ENCODE measurements at places on chromosomes 3 and 15.

- no peak for DNase-seq
Measured at GRCh38 chr3:114721864-114722263, 425.2 kb downstream of the ZBTB20 start.

DNA sequence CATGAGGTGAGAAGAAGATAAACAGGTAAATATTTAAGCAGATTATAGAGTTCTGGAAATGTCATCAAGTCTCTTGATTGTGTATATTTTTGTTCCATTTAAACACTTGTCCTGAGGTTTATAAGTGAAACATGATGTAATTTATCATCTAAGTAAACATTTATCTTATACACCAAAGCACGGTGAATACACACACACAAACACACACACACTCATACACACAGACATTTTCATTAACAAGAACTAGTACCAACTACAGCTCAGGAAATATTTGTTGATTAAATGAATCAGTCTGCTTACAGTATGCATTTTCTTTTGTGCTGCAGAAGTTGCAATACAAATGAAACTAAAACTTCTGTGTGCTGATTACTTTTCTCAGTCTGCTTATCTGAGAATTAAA lies 357.3 kb downstream of the ZBTB20 start:
- DNase-seq = no peak

DNA sequence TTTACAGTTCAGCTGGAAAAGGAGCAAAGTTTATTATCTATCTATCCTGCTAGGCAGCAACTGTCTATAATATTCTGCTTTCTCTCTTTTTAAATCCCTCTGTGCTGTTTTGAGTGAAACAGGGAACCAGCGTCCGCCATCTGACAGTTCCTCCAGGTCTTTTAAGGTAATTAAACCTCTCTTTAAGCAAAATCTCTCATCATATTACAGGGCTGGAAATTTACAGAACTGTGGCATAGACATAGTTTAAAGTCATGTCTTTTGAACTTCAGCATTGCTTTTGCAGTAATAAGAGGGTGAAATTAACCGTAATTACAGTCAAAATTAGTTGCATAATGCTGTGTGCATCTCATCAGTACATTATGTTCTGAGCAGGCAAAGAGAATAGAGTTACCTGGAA lies 263.4 kb upstream of the KCNMB2 start:
- DNase-seq = no peak

- DNase-seq = no peak
Measured at GRCh38 chr3:80771085-80771484, 990.4 kb downstream of the GBE1 start.

DNA sequence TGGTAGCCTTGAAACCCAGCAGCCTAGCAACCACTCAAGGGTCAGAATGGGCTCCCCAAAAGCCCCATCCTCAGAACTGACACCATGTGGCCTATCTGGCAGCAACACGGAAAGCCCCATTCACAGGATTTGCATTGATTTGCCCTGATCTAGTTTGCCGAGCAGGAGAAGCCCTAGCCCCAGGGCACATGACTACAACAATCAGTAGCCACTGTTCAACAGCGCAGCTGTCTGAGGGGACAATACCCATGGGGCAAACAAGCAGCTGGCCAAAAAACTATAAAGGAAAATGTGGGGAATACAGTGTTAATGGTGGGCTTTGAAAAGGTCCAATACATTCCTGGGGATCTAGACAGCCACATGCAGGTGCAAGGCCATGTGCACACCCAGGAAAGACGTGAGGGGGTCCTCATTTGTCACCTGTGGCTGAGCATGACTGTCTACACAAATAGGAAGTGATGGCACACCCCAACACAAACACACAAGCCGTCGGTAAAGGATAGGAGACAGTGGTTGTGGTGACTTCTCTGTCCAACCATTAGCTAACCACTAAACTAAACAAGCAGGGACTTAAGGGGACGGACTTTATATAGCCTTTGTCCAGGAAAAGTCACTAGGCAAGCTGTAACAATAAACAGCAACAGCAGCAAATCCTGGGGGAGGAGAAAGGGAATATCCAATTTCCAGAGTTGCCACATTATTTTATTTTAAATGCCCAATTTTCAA lies 113.7 kb downstream of the LRIG1 start:
- DNase-seq = no peak

GRCh38 chr3:193008654-193009053 lies 91.0 kb upstream of the MB21D2 start:
- DNase-seq = no peak

DNA sequence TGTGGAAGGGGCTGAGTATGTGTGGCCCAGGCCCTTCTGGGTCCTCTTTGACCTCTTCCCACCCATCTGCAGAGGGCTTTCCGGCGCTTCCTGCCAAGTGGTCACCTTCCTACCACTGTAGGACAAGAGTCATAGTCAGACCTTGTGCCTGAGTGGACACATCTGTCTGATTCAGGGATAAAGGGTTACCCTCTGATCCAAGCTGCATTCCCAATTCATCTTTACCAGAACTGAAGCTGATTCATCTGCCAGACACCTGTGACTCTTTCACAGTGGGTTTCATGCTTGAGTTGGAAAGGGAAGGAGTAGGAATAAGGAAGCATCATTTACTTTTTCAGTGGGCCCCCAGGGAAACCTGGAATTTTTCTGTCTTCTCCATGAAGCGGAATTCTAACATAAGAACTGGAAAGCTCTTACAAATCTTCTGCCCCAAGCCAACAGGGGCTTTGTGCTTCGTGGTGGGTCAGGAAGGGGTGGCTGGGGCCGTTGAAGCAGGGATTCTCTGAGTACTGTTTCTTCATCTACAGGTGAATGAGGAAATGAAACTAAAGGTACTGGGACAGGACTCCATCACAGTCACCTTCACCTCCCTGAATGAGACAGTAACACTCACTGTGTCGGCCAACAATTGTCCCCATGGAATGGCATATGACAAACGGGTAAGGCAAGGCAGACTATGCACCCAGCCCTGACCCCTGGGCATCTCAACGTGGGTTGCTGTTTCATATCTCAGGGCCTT lies 46.4 kb downstream of the C3orf20 start:
- no peak for DNase-seq

GRCh38 chr3:73950865-73951558 lies 326.3 kb upstream of the PDZRN3 start:
- DNase-seq = no peak

GRCh38 chr15:57376696-57377477 lies 582 bp downstream of the CGNL1 start:
- no peak for DNase-seq

DNA sequence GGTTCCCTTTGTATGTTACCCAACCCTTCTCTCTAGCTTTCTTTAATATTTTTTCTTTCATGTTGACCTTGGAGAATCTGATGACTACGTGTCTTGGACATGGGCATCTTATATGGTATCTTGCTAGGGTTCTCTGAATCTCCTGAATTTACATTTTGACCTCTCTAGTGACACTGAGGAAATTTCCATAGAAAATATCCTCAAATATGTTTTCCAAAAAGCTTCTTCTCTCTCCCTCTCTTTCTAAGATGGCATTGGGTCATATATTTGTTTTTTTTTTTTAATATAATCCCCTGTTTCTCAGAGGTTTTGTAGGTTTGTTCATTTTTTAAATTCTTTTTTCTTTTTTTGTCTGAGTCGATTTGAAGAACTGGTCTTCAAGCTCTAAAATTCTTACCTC lies 184.0 kb upstream of the TMC3 start:
- DNase-seq = no peak

GRCh38 chr15:26624128-26624527 lies 148.7 kb downstream of the GABRB3 start:
- no peak for DNase-seq

- DNase-seq = no peak
Measured at GRCh38 chr3:30989276-30990030, 95.0 kb upstream of the GADL1 start.

- no peak for DNase-seq
Measured at GRCh38 chr3:123004201-123004918, 23.2 kb downstream of the SEMA5B start.

DNA sequence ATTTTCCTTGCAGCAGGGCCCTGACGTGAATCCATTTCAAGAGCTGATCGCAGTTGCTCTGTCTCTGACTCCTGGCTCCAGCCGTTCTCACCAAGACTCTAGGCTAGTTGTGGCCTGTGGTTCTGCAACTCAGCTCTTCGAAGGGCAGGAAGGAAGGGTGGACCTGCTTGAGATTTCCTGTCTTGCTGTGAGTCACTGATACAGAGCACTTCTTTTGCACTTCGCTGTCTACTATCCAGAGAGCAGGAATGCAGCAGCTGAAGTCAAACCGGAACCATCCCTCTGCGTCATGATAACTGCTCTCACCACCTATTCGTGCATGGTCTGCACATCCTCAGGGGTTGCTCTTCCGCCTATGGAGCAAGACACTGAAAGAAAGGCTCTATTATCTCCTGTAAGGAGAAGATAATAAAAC lies 59.7 kb downstream of the RAP2B start:
- DNase-seq = peak; percentile 87
